ENCODE measurements at places on chromosomes 2 and 18. TPM values are rescaled to one million over a fixed set of nuclear protein-coding genes. Genes with fewer than 3 reads are reported as not detected.

The GPBAR1 gene
- 2.4 TPM for polyA plus RNA-seq

The SNRNP200 gene
- polyA plus RNA-seq = 164 TPM

The KCNG2 gene
- polyA plus RNA-seq = 0.13 TPM

The IGFBP5 gene
- polyA plus RNA-seq = 416 TPM

The TFPI gene
- polyA plus RNA-seq = 41.9 TPM

The CCDC141 gene
- 0.21 TPM for polyA plus RNA-seq

The RAX gene
- polyA plus RNA-seq = not detected

The PAX3 gene
- not detected for polyA plus RNA-seq

The TMEM247 gene
- not detected for polyA plus RNA-seq

The SP140L gene
- polyA plus RNA-seq = 8.2 TPM

- no peak for DNase-seq
Observed at GRCh38 chr2:62554440-62554839, 48.4 kb upstream of the TMEM17 start.

GRCh38 chr2:217834744-217835513 lies 167.9 kb downstream of the TNS1 start:
- DNase-seq = no peak

DNA sequence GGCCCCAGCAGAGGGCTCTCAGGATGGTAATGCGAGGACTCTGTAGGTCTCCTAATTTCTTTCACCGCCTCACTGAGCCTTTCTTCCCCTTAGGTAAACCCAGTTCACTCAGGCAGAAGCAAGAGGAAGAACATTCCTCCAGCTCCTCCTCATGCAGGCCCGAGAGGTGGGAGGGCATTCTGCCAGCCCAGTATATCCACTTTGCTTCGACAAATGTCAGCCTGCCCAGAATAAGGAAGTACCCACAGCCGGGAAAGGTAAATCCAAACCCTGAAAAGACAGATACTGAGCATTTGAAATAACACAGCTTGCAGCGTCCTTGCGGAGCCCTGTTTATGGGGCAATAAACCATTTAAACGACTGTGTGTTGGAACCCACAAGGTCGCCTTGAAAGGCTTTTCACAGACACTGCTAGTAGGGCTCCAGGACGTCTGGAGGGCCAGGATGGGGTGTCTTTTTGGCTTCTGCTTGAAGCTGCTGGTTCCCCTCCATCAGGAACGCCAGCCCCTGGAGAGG lies 63.0 kb upstream of the STPG4 start:
- DNase-seq = peak; percentile 56

DNA sequence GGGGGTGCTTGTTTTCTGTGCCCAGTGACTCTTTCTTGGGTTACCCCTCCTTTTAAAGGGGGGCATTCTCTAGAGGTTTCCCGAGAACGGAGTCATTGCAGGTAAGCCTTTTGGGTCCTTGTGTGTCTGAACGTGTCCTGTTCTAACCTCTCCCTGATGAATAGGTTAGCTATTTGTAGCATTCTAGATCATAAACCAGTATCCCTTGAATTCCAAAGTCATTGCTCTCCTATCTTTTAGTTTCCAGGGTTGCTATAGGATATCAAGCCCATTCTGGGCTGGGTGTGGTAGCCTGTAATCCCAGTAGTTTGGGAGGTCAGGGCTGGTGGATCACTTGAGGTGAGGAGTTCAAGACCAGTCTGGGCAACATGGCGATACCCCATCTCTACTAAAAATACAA lies 65.9 kb upstream of the YWHAQ start:
- DNase-seq = no peak

DNA sequence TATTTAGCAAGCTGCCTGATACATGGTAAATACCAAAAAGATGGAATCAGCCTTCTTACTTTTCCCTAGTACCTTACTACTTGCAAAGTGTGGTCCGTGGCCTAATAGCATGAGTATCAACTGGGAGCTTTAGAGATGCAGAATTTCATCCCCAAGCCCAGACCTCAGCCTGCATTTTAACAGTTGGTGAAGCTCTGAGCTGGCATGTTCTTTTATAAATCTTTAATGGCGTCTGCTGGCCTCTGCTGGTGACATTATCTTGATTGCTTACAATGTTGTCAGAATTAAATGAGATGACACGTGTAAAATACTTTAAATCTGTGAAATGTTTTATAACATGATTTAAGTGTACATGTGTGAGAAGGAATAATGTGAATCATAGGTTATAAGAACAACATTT lies 115.1 kb upstream of the NOSTRIN start:
- DNase-seq = no peak

GRCh38 chr2:21392649-21393048 lies 268.9 kb downstream of the TDRD15 start:
- peak; percentile 20 for DNase-seq

DNA sequence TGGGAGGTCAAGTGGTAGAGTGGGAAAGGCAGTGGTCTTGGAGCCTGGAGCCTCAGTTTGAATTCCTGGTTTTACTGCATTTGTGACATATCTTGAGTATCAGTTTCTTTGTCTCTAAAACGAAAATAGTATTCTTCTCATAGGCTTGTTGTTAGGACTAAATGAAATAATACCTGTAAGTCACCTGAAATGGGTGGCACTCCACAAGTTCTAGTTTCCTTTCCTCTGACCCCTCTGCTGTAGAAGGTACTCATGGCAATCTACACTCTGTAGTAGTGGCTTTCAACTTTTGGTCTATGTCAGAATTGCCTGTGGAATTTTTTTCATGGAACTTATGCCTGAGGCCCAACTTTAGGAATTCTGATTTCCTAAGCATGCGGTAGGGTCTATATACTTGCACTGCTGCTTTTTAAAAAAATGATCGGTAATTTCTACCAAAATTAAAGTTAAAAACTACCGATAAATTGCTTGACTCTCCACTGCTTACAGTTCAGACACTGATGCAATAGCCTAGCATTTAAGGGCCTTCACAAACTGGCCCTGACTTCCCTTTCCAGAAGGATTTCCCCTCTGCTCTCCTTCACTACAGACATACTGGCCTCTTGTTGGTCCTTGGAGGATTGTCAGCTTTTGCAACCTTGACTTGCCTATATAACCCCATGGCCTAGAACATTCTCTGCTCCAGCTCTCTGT lies 47.2 kb downstream of the PLEK start:
- DNase-seq = no peak

DNA sequence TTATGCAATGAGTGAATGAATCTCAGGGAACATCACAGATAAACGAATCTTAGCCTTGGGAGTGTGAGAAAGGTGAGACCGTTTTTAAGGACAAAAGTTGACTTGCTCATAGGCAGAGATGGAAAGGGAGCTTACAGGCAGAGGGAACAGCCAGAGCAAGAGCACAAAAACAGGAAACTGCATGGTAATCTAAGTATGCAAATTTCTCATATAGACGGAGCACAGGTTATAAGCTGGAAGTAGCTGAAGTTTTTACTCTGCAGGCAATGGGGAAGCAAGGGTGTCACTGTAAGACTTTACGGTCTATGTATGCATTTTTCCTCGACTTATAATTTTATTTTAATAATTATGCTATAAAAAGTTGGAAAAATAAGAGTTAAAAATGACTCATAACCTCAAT lies 44.8 kb upstream of the STRN start:
- no peak for DNase-seq

DNA sequence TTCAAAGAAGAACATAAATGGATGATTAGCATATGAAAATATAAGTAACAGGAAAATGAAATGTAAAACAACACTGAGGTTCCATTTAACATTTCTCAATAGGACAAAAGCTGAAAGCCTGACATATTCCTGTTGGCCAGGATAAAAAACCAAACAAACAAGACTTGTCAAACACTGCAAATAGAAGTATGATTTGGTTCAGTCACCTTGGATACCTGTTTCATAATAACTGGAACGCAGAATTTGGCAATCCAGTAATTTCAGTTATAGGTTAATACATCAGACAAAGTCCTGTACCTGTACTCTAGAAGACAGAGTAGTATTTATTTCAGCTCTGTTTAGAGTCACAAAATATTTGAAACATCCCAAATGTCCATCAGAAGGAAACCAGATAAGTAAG lies 16.5 kb upstream of the EVA1A start:
- DNase-seq = no peak

GRCh38 chr2:40665493-40666232 lies 213.8 kb upstream of the SLC8A1 start:
- DNase-seq = no peak

DNA sequence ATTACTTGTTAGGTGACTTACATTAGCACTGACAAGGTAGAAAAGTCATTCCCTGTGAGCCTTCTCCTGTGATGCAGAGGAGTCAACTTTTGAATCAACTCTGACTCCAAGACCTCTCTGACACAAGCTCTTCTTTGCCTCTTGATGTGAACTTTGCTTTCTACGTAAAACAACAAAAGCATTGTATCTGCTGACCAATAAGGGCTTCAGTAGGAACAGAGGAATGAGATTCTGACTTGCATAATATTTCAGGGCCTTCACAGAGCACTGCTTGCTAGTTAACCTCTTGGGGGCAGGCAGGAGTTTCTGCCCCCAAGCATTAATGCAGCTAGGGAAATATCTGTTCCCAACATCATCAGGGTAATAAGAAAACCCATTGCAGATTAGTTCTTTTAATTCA lies 791.5 kb downstream of the BCL11A start:
- DNase-seq = no peak

- DNase-seq = no peak
Observed at GRCh38 chr18:23888881-23889280, 125.7 kb upstream of the TTC39C start.
